ENCODE measurements at places on chromosomes 1 and 21.

DNA sequence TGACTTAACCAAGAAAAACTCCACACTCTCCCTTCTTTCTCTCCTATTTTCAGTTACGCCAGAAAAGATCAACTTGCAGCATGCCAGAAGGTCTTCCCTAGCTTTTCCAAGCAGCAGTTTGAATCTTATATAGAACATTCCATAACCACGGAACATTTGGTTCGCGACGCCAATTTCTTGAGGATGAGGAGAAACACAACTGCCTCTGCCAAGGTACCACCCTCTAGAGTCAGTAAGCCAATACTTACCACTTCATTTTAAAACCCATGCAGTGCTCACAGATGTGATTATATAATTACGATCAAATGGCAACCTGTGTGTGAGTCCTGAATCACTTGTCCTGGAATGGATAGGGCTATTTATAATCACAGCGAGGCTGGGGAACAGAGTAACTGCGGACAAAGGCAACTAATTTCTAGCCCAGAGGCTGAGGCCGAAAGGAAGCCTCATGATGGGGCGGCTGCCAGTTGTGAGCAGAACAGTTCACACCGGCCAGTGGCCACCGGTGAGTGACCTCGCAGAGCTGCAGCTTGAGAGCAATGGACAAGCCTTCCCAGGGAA lies 43.2 kb upstream of the BACE2 start:
- no peak for DNase-seq

GRCh38 chr21:29538115-29538514 lies 239.4 kb downstream of the BACH1 start:
- DNase-seq, result no peak

GRCh38 chr1:218273762-218274479 lies 11.2 kb upstream of the RRP15 start:
- no peak for DNase-seq

DNA sequence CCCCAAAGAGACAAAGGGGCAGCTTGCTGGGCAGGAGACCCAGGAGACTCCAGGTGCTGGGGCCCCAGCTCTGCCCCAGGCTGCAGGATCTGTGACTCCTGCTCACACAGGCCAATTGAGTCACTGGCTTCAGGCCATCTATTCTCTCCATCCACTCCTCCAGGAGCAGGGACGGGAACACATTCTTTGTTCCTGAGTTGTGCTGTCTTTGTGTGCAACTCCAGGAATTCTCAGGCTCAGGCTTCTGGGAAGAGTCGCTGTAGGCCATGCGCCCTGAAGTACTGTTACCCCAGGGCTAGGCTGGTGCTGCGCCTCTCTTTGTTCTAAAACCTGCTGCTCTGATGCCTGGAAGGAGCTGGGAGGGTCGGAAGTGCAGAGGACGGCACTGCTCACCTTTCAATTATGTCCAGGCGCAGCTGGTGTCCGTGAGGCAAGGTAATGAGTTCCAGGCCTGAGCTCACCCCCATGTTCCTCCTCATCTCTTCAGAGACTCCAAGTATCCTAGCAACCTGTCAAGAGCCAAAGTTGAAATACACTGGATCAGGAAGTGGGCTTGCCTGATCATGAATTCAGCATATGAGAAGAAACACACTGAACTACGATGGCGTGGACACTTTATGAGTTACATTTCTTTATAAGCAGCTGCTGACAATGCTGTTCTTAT lies 105.9 kb downstream of the BCAR3 start:
- no peak for DNase-seq

GRCh38 chr1:65395887-65396612 lies 24.4 kb upstream of the LEPR start:
- no peak for DNase-seq

GRCh38 chr1:235937123-235937522 lies 70.4 kb upstream of the LYST start:
- DNase-seq, result no peak

DNA sequence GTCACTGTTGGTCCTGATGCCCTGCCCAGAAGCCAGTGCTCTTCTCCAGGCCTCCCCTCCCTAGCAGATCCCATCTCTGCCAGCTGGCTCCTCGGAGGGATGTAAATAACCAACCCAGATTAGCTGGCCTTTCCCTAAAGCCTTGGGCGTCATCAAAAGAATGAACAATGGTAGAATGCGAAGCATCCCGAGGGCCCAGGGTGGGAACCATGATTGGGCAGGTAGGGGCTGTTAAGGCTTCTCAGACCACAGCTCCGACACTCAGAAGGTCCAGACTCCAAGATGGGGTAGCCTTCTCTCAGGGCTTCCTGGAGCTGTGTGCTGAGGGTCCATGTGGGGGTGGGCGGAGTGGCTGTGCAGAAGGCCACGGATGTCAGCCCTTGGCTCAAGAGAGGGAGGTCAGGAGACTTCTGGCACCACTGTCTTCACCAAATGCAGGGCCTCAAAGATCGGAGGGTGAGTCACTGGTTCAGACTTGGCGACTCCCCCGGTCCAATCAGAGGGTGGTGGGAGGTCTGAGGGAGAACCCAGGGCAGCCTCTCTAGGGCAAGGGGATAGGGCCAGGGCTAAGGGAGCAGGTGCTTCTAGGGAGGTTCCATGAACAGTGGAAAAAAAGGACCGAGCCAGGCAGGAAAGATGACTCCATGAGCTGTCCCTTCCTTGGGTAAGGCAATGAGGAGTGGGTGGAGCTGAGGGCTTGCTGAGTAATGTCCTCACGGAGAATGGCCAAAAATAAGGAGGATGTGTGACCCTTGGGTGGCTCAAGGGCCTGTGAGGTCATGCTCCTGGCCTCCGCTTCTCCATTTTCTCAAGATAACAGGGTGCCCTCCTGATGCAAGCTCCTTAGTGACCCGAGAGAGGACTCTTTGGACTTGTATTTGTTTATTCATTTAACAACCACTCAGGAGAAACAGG lies 58.4 kb upstream of the EPS8L3 start:
- DNase-seq, result no peak

DNA sequence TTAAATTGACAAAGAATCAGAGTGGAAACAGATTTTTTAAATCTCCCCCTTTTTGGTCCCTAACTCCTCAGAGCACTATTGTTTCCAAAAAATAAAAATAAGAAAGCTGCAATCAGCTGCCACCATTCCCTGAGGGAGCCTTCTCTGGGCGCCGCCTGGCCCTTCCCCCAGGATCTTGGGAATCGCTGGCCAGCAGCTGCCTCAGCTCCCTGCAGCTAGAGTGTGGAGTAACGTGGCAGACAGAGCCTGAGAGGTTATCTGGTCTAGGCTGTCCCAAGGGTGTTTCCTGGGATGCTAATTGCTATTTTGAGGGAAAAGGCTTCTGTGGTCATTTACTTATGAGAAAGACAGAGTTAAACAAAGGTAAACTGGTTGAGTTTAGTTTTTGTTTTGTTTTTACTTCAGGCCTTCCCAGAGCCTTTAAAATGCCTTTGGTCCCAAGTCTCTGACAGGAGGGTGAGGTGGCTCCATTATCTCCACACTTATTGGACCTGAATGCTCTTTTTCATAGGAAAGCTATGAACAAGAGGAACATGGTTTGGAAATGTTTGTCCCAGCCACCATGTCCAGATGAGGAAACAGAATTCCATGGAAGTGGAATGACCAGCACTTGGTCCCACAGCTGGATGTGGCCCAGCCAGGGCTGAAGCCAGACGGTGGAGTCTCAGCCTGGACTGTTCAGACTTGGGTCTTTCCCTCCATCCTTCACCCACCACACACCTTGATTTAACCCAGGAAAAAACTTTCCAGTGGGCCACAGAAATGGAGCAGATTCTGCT lies 14.1 kb upstream of the KIAA1614 start:
- DNase-seq, result no peak

GRCh38 chr1:32272557-32273390 lies 19.1 kb upstream of the HDAC1 start:
- peak; percentile 39 for DNase-seq
